Muscle of back (tissue), 13 donors: ENCODE measurements at places on chromosomes 4 and X. TPM values are rescaled to one million over a fixed set of nuclear protein-coding genes. Genes with fewer than 3 reads are reported as not detected.

Gene CFAP47
- not detected for polyA plus RNA-seq

Gene STPG2
- not detected for polyA plus RNA-seq

Gene CLDN34
- polyA plus RNA-seq, result not detected

Gene BANK1
- polyA plus RNA-seq, result 0.69 TPM

Gene MAP7D3
- 15.9 TPM for polyA plus RNA-seq

Gene PGAM4
- not detected for polyA plus RNA-seq

Gene TBC1D9
- 19.6 TPM for polyA plus RNA-seq

Gene MAGEA8
- 0.37 TPM for polyA plus RNA-seq

Gene GAGE12J
- not detected for polyA plus RNA-seq

Gene PRDM8
- polyA plus RNA-seq, result 9.5 TPM

Gene GRIA3
- 8.0 TPM for polyA plus RNA-seq

Gene ARHGEF6
- 51.2 TPM for polyA plus RNA-seq

Gene TMSB15A
- 16.9 TPM for polyA plus RNA-seq
